Upper lobe of left lung (tissue), 6 donors: ENCODE measurements at places on chromosomes 2 and 18. TPM values are rescaled to one million over a fixed set of nuclear protein-coding genes. Genes with fewer than 3 reads are reported as not detected.

ALPP gene
- 4.8 TPM for total RNA-seq

DNA sequence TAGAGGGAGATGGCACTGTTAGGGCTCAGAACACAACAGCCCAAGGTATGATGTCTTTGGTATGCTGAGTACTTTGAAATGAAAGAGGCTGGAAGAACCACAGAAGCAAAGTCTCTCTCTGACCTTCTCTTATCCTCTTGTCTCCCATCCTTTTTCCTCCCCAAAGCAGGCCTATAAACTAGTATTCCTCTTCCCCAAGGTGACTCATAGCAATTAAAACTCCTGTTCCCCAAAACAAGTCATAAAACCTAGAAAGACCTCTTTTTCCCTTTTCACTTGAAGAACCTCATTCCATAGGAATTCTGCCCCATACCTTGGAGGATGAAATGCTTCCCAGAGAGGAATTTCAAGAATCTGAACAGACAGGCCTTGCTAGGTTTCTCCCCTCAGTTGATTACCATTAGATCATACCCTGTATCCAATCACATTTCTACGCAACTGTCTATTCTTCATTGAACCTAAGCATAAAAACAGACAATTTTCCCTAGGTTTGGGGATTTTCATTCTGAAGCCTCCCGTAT, 25.7 kb downstream of the MDH1 start:
- H3K4me1 ChIP-seq = no peaks in the 10 kb centered on the region
- H3K27ac ChIP-seq = no peak overlapping the region
- no peaks in the 10 kb centered on the region for H3K27me3 ChIP-seq
- no peak overlapping the region for H3K4me3 ChIP-seq

MBP gene
- 57.6 TPM for total RNA-seq

TNFRSF11A gene
- total RNA-seq = 5.2 TPM

GRCh38 chr18:68925268-68925667, 127.4 kb downstream of the CCDC102B start:
- H3K27me3 ChIP-seq = no peaks in the 10 kb centered on the region
- H3K27ac ChIP-seq = no peak overlapping the region
- no peaks in the 10 kb centered on the region for H3K36me3 ChIP-seq
- no peak for DNase-seq
- H3K4me1 ChIP-seq = no peaks in the 10 kb centered on the region

GRCh38 chr2:65071499-65072180, 15.4 kb downstream of the CEP68 start:
- peaks cover 37% of the 10 kb centered on the region for H3K36me3 ChIP-seq
- no peak overlapping the region for H3K4me3 ChIP-seq
- no peaks in the 10 kb centered on the region for H3K27me3 ChIP-seq
- DNase-seq = no peak
- H3K4me1 ChIP-seq = peaks cover 37% of the 10 kb centered on the region
- no peak overlapping the region for H3K27ac ChIP-seq

DNA sequence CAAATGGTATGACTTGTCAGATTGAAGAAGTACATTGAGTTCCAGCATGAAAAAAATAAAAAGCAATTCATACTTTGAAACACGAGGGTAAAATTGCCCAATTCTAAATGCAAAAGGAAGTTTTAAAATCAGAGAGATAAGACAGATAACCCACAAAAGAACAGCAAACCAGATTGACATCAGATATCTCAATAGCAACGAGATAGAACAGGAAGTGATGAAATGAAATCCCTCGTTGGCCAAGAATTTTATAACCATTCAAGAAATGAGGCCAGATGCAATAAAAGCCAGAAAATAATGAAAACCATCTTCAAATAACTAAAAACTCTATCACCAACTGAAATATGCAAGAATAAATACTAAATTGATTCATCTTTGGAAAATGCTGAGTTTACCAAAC, 172.8 kb downstream of the CD226 start:
- DNase-seq = no peak
- no peaks in the 10 kb centered on the region for H3K36me3 ChIP-seq
- H3K27me3 ChIP-seq = no peaks in the 10 kb centered on the region
- no peak overlapping the region for H3K4me3 ChIP-seq
- H3K4me1 ChIP-seq = no peaks in the 10 kb centered on the region

ANKRD36B gene
- total RNA-seq = 211 TPM
